ENCODE measurements at places on chromosomes 6 and 20.
A peak's percentile ranks its signal among the peaks of the same experiment; 100 is the strongest.

DNA sequence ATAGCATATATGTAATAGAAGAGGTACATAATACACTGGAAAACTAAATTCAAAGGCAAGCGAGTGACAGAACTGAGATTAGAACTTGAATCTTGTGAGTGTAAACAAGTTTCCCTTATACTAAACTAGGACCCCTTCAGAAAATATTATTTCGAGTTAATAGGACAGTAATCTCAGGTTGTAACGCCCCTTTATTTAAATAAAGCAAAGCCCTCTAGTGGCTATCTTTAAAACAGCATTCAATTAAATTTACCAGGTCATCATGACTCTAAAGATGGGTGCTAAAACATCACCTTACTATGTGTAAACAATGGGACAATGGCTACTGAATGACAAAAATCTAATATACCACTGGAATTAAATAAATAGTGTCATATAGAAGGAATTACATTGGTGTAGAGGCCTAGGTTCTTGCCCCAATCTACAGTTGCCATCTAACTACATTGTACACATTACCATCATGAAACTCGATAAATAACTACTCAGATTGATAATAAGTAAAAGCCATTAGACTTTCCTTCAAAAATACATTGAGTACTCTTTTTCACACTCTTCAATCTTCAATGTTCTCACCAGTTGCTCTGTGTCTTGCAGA is 255.4 kb upstream of the IRAK1BP1 start:
- DNase-seq: no peak

- peak; percentile 85 for DNase-seq
These were observed 176.2 kb upstream of the AHI1 start for GRCh38 chr6:135673501-135674309.

DNA sequence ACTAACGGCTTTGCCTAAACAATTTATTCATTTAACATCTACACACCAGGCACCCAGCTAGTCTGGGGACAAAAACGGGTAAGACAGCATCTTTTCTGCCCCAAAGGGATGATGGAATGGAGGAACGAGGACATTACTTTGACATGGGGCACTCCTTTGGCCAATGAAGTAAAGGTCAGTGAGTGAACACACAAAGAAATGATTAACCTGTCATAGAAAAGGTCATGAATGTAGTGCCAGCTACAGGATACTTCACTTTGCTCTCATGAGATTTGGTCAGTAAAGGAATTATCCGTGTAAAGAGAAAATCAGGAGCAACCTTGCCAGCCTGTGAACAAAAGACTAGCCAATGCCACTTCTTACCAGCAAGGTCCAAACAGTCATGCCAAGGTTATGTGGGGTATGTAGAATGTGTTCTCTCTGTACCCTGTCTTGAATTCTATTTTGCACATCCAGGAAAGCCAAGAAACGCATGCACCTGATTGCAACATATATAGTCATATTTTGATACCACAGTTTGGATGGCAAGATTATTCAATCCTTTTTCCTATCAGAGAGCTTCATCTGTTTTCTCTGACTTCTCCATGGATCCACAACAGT is 145.3 kb downstream of the GMPR start:
- no peak for DNase-seq

- peak; percentile 80 for DNase-seq
These were observed 27.4 kb downstream of the BTBD9 start for GRCh38 chr6:38612143-38612965.

GRCh38 chr6:42301986-42302385 is 84.3 kb upstream of the MRPS10 start:
- no peak for DNase-seq

- peak; percentile 95 for DNase-seq
These were observed 61.2 kb upstream of the SUPT3H start for GRCh38 chr6:45438849-45439406.
